ENCODE measurements at places on chromosomes 6 and 20.

- no peak for DNase-seq
These were observed 82.4 kb downstream of the MAP3K4 start for GRCh38 chr6:161073930-161074329.

DNA sequence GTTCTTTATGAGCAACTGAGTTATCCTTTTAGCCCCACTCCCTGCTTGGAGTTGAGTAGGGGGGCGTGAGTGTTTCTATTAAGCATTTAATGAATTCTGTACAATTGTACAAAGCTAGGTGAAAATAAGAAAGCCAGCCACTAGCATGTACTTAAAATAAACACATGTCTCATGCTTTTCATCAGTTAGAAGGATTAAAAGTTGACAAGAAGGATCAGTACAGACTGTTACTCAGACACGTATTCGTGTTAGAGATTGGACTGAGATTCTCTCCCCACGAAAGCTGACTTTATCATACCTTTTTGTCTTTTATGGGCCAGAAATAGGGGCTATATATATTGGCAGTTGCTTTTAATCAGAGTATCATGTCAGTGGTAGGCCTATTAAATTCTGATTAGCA lies 1.7 kb downstream of the HSF2 start:
- no peak for DNase-seq

- no peak for DNase-seq
These were observed 255.7 kb downstream of the CDH4 start for GRCh38 chr20:61507778-61508177.

GRCh38 chr6:96465321-96465903 lies 56.2 kb upstream of the UFL1 start:
- no peak for DNase-seq

GRCh38 chr6:119319694-119320093 lies 29.9 kb downstream of the MAN1A1 start:
- DNase-seq = no peak

DNA sequence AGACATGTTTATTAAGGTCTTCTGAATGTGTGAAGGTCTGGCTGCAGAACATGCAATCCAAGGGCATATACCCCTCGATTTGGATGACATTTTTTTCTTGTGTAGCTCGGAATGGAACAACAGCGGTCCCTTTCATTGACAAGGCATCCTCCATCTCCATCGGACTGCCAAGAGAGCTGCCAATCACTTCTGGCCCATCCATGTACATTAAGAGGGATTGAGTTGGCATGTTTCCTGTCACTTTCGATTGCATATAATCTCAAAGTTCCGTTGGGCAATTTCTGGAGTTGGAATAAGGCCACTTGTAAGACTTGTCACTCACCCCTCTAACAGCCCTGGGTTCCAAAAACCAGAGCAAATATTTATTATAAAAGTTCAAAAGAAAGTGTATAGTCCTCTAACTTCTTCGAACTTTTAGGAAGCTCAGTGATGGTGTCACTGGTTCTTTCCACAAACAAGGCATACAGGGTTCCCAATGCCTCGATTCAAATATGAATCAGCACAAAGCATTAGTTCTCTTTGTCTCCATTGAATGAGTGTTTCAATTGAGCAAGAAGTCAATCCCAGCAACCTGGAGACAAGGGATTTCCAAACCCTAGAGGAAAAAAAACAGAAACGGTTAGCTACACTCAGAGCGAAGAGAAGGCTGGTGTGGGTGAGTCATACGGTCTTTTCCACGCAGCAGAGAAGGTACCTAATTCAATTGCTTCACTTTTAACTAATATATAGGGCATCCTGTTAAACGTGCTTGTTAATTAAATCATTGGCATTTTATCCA lies 10.9 kb downstream of the ZNF217 start:
- DNase-seq = no peak

DNA sequence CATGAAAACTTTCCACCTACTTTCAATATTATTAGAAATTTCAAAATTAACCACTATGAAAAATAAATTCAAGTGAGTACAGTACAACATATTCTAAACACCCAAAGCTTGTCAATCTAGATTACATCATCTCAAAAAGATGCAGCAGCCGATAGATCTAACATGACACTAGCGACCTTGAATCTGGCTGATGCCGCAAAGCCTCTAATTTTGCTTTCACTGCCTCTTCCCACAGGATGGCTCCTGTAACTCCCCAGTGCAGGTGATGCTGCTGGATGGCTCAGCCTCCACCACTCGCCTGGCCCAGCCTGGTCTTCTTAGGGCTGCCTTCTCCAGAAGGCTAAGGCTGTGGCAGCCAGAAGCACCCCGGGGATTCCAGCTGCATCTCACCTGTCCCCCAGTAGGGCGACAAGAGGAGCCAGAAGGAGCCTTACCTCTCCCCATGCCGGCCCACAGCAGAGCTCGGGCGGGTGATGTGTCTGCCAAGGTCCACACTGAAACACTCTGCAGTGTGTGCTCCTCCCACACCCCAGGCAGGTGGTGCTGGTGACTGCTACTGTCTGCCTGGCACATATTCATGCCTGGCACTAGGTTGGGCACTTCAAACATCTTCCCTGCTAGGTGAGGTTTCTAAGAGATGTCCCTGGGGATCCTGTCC lies 82.1 kb downstream of the SLC23A2 start:
- DNase-seq = no peak

- DNase-seq = no peak
These were observed 1226.1 kb downstream of the GRIK2 start for GRCh38 chr6:102619585-102619984.

DNA sequence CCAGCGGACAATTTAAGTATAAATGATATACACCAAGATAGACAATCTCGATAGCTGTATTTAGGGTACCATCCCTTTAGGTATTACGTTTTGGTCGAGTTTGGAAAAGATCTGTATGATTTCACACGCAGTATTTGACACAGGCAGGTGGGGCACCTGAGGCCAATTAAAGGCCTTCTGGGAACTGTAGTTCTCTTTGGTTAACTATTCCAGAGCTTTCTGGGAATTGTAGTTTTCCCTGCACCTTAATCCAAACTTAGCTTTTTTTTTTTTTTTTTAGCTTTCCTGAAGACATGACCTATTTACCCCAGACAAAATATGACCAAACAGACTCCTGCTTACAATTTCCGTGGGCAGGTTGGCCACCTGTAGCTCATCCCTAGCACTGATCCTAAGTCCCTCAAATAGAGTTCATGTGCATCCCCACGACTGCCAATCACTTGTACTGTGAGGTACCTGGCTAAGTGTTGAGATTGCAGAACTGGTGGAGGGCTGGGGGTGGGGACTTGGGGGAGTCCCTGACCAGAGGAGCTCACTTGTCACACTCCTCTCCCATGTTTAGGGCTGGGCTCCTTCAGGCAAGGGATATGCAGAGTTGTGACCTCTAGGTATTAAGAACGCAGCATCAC lies 999 bp upstream of the EHMT2 start:
- DNase-seq = no peak

GRCh38 chr6:135797361-135797760 lies 54.1 kb upstream of the PDE7B start:
- no peak for DNase-seq

DNA sequence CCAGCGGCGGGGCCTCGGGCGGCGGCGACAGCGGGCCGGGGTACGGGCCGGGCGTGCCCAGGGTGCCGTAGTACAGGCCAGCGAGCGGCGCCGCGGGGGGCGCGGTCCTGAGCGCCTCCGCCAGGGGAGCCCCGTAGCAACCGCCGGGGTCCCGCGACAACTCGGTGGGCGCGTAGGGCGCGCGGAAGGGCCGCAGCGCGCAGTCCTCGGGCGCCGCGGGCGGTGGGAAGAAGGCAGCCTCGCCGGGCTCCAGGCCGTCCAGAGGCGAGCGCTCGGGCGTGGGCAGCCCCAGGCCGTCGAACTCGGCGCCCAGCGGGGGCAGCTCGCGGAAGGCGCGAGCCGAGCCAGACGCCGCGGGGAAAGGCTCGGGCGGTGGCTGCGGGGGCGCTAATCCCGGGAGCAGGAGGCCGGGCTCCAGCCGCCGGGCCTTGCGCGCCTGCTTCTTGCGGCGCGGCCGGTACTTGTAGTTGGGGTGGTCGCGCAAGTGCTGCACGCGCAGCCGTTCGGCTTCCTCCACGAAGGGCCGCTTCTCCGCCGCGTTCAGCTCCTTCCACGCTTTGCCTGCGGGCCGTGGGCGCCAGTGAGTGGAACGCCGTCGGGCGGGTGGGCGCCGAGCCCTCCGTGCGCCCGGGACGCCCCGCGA lies 916 bp downstream of the SOX18 start:
- DNase-seq = no peak

- DNase-seq = no peak
These were observed 181.9 kb downstream of the SCP2D1 start for GRCh38 chr20:18995455-18995854.

DNA sequence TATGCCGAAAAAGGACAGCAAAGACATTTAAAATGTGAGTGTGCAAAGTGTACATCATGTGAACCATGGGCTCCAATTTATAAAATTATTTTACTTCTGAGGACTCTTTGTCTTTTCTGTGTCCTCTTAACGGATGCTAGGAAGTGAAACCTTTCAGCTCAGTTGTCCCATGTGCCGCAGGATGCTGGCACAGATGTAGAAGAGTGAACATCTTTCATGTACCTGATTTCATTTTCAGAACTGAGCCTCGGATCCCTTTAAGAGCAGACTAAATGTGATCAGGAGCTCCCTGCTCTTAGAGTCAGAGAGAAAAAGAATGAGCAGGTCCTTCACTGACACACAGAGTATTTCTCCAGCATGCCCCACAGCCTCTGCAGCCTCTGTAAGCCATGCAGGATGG lies 27.6 kb upstream of the FUCA2 start:
- DNase-seq = no peak

- DNase-seq = no peak
These were observed 9.4 kb upstream of the FANCE start for GRCh38 chr6:35442693-35443092.

GRCh38 chr20:46978951-46979491 lies 84.4 kb downstream of the EYA2 start:
- DNase-seq = no peak
